ENCODE measurements at places on chromosomes 11 and 22.

DNA sequence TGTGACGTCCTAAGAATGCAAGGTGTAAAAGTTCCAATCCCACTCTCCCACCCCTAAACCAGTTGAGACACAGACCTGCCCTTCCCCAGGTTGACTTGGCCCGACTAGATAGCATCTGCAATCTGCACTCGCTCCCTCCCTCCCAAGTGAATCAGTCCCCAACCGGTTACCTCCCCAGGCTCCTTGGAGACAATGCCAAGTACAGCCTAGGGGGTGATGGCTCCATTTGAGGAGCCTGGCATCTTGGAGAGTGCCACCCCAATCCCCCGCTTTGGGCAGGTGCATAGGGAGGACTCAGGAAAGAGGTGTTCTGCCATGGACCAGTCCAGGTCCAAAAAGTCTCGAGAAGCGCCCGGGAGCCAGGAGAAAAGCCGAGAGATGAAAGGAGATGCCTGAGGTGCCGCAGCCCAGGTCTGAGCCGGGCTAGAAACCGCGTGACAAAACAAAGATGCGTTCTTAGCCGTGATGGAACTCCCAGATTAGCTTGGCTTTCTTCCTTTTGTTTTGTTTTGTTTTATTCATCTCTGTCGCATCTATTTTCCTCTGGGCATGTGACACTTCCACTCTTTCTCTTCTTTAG, 18.7 kb upstream of the SNX32 start:
- no peak for DNase-seq

DNA sequence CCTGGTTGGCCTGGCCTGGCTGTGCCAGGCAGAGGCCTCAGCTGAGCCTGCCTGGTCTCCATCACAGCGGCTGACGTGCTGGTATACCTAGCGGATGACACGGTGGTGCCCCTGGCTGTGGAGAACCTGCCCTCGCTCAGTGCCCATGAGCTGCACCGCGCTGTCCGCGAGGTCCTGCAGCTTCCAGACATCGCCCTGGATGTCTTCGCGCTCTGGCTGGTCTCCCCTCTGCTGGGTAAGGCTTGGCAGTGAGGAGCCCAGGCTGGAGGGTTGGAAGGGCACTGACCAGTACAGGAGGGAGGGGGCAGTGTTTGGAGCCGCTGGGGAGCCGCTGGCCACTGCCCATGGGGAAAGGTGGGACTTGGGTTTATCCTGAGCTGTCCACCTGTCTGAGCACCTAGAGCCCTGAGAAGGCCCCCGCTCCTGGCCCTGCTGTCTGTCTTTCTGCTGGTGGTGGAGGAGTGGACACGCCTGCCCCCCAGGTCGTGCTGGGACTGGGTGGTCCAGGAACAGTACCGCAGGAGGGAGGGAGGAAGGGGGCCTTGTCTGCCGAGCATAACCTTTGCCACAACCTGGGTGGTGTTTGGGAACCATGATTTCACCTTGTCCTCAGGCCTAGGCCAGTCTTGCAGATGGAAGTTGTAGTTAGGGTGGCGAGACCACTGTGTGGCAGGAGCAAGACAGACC, 3.0 kb downstream of the FRMD8 start:
- DNase-seq: no peak

GRCh38 chr11:106679581-106679980, 338.7 kb downstream of the GUCY1A2 start:
- DNase-seq: no peak

DNA sequence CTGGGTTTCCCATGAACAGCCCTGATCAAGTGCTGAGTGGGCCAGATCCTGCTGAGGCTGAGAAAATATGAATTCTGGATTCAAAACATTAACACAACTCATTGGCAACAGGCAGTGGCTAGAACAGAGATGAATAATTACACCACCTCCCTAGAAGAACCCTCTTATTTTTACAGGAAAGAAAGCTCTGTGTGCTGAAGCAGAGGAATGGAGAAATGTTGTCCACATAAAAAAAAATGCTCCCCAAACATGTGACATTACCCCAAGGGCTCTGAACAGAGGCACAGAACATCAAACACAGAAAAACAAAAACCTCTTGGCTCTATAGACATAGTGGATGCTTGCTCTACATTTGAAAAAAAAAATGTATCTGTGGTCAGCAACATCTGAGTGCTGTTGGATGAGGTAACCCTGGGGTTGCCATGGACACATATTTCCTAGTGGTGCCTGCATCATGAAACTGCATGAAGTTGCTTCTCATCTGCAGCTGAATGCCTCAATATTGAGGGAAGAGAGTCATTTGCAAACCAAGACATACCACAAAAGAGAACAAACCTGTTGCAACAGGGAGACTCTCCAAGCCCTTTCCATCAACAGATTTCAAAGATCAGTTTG, 98.8 kb downstream of the SNX19 start:
- DNase-seq: no peak

DNA sequence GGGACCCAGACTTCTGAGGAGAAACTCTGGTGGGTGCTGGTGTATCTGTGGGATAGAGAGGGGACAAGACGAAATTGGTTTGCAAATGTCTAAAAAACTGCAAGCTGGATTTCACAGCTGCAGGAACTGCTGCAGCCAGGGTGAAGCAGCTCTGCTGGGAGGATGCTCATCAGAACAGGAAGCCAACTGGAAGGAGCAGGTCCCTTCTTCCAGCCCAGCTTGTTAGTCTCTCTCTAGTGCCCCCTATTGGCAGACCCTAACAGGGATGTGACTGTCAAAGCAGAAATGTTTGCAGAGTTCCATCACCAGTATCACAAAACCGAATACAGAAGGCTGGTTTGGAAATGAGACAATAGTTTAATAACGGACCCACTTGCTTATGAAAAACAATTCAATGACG, 74.8 kb upstream of the SLC22A12 start:
- DNase-seq: no peak

- DNase-seq: no peak
Measured at GRCh38 chr11:90252053-90252452, 29.2 kb upstream of the CHORDC1 start.

GRCh38 chr11:57323167-57323854, 1.4 kb downstream of the TNKS1BP1 start:
- no peak for DNase-seq

- DNase-seq: no peak
Measured at GRCh38 chr11:94792451-94792850, 24.3 kb downstream of the AMOTL1 start.

DNA sequence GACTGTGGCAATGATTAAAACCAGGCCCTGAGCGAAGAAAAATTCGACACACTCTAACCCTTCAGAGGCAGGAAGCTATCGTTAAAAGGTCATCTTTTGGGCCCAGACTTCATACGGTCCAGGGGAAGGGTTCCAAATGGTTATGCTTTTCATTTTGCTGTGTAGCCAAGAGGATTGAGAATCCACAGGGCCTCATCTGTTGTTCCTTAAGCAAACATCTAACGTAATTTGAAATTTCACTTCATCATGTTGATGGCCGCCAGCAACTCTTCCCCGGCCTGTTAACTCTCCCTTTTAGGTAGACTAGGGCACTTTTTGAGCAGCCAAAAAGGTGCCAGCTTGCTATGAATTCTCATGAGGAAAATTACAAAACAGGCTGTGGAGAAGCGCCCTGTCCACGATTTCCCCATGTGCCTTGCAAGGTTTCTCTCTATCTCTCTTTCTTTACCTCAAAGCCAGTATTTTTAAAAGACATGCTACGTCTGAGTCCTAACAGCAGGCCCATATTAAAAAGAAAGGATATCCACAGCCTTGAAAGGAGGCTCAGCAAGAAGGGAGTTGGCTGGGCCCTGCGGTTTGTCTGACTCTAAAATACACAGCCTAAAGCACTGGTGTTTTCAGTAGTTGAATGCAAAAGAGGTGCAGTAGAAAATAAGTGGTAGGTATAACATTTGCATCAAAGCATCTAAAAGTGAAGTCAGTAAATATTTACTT, 356.3 kb upstream of the NARS2 start:
- no peak for DNase-seq

DNA sequence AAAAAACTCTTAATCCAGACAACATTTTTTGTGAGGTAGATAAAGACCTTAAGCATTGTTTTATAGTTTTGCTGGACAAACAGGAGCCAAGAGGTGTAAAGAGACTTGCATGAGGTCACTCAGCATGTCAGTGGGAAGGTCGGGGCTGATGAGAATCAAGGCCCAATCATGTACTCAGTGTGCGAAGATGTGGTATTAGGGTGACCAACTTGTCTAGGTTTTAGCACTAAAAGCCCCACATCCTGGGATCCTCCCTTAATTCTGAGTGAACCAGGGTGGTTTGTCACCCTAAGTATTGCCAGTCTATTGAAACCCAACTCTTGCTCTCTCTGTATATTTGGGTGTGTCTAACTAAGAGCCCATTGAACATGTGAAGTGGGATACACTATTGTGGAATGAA, 19.5 kb upstream of the SORL1-AS1 start:
- no peak for DNase-seq

- DNase-seq: no peak
Measured at GRCh38 chr11:1763336-1763795, 361 bp downstream of the CTSD start.

DNA sequence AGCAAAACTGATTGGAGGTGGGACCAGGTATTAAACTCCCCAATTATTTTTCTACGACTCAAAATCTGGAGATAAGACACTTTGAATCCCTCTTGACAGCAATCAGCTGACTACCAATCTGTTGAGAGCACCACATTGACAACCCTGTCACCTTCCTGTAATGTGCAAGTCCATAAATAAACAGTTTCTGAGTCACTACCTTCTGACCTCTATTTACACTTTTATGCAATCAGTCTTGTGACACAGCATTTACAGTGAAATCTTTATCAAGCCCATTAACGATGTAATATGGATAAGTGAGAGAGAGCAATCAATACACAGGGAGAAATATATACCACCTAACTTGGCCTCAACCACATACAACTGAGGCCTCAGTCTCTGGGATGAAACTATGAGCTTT, 283.7 kb upstream of the ANO5 start:
- no peak for DNase-seq

DNA sequence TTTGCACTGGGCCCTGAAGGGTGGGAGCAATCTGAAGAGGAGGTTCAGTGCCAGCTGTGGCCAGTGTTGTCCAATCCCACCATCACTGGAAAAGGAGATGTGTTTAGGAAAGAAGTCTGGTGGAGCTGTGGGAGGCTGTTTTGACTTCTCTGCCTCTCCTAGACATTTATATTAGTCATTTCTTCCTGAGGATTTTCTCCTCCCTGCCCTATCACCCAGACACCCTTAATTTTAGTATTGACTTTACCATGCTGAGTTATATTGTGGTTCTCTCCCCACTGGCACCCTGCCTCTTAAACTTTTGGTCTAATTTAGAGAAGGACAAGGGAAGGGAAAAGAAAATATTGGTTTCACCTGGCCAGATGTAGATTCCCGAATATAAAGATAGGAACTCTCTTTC, 159.1 kb downstream of the WNT11 start:
- no peak for DNase-seq

DNA sequence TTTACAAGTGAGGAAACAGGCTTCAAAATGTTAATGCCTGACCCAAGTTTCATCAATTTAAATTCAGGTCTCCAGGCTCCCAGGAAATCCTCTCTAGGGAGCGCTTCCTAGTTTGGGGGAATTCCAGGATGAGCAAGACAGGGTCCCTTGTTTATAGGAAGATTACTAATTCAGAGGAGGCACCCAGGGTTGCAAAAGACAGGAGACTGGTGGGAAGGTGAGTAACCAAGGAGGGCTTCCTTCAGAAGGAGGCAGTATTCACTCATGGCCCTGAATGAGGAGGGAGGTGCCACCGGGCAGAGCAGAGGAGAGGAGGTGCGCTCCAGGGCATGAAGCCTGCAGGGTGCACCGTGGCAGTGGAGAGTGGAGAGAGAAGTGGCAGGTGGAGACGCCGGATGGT, 1.6 kb downstream of the TMEM132A start:
- no peak for DNase-seq

DNA sequence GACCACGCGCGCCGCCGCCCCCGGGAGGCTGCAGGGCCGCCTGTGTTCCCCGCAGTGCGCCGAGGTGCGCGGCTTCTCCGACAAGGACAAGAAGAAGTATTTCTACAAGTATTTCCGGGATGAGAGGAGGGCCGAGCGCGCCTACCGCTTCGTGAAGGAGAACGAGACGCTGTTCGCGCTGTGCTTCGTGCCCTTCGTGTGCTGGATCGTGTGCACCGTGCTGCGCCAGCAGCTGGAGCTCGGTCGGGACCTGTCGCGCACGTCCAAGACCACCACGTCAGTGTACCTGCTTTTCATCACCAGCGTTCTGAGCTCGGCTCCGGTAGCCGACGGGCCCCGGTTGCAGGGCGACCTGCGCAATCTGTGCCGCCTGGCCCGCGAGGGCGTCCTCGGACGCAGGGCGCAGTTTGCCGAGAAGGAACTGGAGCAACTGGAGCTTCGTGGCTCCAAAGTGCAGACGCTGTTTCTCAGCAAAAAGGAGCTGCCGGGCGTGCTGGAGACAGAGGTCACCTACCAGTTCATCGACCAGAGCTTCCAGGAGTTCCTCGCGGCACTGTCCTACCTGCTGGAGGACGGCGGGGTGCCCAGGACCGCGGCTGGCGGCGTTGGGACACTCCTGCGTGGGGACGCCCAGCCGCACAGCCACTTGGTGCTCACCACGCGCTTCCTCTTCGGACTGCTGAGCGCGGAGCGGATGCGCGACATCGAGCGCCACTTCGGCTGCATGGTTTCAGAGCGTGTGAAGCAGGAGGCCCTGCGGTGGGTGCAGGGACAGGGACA, 2.7 kb downstream of the NLRP6 start:
- DNase-seq: no peak

DNA sequence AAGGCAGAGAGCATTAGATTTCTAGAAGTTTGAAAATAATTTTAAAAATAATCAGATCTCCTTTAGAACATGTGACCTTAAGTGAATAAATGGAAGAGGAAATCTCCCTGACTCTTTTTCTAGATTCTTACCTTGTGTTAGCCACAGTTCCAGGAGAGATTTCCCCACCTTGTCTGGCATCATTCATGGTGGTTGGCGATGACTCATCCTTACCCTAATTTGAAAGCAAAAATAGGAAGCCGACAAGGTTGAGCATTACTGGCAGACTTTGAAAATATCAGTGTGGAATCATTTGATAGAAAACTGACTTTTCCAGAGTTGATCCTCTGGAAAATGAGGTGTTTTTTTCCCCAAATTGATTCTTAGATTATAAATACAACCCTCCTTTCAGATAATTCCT, 48.1 kb downstream of the CNTN5 start:
- no peak for DNase-seq

GRCh38 chr11:120547811-120548681, 36.5 kb downstream of the GRIK4 start:
- DNase-seq: peak; percentile 75

GRCh38 chr22:29353286-29353685, 35.1 kb downstream of the AP1B1 start:
- DNase-seq: no peak

GRCh38 chr11:83063073-83063754, 8.5 kb downstream of the RAB30 start:
- DNase-seq: no peak

Measured in non-pigmented ciliary epithelial cell (primary cell).